ENCODE measurements at places on chromosomes 7 and 10.

- DNase-seq, result no peak
Measured at GRCh38 chr10:31803606-31804351, 124.9 kb downstream of the ARHGAP12 start.

DNA sequence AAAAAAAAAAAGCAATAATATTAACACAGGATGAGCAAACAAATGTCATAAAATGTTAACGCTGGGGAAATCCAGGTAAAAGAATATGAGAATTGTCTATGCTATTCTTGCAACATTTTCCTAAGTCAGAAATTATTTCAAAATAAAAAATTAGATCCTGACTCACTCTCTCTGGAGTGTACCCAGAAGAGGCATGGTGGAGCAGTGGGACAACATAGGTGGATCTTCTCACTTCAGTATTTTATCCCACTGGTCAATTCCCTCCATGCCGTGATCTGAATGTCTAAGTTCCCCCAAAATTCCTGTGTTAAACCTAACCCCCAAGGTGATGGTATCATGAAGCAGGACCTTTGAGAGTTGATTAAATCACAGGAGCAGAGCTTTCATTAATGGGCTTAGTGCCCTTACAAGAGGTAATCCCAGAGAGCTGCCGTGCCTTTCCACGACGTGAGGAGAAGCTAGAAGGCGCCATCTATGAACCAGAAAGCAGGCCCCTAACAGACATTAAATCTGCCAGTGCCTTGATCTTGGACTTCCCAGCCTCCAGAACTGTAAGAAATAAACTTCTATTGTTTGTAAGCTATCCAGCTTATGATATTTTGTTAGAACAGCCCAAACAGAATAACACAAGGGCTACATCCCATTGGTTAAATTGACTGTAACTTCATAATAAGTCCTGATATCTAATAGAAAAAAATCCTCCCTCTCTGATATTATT, 35.2 kb downstream of the USP6NL start:
- DNase-seq, result no peak

DNA sequence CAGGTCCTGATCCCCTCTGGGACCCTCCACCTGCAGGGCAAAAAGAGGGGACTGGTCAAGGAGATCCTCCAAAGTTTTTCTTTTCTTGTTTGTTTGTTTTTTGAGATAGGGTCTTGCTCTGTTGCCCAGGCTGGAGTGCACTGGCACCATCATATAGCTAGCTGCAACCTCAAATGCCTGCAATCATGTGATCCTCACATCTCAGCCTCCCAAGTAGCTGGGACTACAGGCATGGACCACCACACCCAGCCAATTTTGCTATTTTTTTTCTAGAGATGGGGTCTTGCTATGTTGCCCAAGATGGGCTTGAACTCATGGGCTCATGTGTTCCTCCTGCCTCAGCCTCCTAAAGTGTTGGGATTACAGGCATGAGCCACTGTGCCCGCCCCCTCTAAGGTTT, 41.0 kb downstream of the EPHB4 start:
- DNase-seq, result no peak

GRCh38 chr10:11382187-11382586, 229.3 kb downstream of the USP6NL start:
- DNase-seq, result no peak

DNA sequence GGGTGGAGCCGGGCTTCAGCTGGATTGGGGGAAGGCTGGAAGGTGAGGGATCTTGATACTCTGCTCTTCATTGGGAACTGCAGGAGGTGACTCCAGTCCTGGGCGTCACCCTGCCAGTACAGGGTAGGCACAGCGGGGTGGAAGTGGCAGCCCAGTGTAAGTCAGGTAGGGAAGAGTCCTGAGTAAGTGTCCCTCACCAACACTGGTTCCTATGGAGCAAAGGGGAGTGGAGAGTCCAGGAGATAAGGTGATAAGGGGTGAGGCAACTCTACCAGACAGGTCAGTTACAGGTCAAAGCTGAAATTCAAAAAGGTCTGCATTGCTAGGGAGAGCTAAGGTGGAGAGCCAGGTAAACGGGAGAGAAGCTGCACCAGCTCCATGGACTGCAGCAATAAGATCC, 145.6 kb upstream of the NFE2L3 start:
- DNase-seq, result no peak

DNA sequence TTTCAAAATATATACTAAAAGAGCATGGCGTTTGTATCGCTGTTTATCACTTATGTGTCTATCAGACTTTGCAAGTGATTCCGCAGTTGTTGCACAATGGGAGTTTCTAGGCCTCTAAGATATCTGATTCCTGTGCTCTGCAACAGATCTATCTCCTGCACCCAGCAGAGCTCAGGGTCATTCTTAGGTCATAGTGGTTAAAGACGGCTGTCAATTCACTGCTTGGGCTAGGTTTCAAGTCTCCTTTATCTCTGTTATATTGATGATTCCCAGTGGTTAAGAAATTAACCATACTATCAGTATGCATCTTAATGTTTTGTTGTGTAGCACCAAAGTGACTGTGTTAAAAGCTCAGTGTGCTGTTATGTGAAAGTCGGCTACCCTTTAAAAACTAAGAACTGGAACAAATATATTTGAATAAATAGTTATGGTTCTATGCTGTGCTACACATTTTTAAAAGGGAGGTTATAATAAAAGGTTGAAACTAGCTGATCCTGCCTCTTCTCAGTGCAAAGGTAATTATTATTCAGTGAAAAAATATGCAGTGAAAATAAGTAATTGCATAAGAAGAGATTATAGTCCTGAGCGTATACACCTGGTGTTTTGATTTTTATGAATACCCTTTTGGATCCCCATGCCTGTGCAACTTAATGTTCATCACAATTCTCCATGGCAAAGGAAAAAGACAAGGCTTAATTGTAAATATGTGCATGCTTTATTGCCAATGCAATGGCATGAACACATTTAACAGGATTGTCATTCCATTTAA, 24.0 kb downstream of the HOXA1 start:
- no peak for DNase-seq

DNA sequence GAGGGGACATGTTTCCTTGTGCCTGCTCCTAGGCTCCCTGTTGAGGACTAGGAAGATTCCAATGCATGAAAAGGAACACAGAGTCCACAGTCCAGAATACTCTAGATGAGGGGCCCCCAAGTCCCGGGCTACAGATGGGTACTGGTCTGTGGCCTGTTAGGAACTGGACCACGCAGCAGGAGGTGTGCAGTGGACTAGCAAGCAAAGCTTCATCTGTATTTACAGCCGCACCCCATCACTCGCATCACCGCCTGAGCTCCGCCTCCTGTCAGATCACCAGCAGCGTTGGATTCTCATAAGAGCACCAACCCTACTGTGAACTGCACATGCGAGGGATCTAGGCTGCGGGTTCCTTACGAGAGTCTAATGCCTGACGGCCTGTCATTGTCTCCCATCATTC, 233.0 kb upstream of the MKLN1 start:
- DNase-seq, result no peak

All from NCI-H526 (cell line).